ENCODE measurements at places on chromosomes 7 and 10.

GRCh38 chr10:22252801-22253579, 35.2 kb upstream of the EBLN1 start:
- no peak for DNase-seq

DNA sequence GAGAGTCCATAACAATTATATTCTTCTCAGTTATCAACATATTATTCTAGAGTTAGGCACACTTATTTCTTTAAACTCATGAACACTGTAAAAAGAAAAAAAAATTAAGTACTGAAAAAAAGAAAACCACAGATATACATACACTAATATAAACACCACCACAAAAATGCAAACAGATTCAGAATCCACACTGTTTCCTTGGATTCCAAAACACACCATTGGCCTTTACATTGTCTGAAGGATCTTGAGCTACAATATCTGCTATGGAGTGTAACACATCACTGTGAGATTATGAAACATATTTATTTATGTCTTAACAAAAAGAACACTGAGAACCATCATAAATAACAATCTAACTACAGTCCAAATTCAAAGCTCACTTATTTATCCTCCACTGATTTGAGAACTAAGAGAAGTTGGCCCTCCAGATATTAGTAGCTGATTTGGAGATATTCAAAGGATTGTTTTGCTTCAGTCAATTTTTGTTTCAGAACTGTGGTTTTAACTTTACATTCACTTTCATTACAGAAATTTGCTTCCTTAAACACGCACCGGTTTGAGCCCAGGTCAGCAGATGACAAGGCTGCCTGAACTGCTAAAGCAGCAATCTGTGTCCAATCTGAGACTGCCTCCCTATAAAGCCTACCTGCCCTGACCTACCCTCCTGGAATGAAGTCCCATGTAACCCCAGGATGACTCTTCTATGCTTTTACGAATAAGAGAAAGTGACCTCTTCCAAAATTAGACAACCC, 47.0 kb upstream of the CDK1 start:
- DNase-seq, result no peak

GRCh38 chr10:99236627-99237309, 1.1 kb upstream of the HPSE2 start:
- no peak for DNase-seq

- no peak for DNase-seq
Observed at GRCh38 chr7:158973440-158973839, 117.1 kb downstream of the DYNC2I1 start.

- DNase-seq, result no peak
Observed at GRCh38 chr10:1195828-1196227, 139.6 kb downstream of the WDR37 start.

- no peak for DNase-seq
Observed at GRCh38 chr7:35255443-35256255, 1.7 kb upstream of the TBX20 start.

DNA sequence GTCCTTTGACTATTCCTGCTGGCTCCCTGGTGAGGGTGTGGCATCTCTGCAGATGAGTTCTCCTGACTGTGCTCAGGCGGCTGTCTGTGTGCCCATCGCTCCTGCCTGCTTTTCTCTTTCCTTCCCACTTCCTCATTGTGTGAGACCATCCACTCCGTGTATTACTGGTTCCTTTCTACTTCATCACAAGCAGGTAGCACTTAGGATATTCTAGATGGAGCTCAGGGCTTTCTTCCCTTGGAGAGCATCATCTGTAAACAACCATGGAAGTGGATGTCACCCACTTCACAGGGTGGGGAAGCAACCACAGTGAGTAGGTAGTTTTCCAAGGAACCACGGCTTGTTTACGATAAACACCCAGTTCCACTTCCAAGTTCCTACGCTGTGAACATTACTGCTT, 15.7 kb downstream of the DNAJB6 start:
- no peak for DNase-seq

GRCh38 chr10:99742254-99742653, 10.2 kb downstream of the CUTC start:
- DNase-seq, result no peak
